ENCODE measurements at places on chromosomes 1 and 21.

DNA sequence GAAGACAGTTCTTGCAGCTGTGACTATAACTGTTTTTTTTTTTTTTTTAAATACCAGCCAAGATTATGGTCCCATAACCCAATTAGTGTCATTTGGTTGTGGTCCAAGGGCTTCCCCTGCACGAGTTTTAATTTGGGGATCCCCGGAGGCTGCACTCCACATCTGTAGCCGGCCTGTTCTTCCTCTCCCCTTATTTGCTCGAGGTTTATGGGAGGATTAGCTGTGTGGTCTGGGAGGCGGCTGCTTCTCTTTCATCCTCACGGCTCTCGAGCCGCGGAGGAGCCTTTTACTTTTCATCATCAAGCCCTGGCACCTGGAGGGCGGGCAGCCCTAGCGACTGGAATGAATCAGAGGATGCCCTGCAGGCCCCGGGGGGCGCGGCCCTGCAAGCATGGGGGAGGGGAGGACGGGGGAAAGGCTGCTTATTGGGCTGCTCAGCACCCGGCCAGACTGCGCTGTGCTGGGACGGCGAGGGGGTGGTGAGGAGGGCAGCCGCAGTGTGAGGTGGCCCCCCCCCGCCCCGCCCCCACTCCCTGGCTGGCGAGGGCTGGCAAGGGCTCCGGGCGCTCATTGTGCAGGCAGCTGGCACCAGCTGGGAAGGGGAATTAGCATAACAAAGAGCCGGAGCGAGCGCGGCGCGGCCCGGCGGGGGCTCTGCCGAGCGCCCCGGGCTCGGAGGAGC is 18.5 kb downstream of the SERTAD4 start:
- peak; percentile 89 for DNase-seq

DNA sequence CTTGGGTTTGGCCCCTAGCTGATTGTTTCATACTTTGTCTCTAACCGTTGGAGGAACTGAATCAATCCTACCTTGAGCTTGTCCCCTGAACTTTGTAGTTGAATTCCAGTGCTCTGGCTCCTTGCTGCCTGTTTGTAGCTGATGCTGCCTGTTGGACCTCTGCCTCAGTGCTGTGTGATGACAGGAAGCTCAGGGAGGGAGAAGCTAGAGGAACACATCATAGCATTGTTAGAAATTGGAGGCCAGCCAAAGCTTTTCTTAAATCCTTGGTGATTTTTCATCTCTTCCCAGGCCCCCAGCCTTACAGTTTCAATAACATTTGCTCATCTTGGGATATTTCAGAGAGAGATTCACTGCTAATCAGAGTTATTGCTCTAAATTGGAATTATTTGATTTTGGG is 34.0 kb downstream of the MACF1 start:
- DNase-seq = peak; percentile 91

DNA sequence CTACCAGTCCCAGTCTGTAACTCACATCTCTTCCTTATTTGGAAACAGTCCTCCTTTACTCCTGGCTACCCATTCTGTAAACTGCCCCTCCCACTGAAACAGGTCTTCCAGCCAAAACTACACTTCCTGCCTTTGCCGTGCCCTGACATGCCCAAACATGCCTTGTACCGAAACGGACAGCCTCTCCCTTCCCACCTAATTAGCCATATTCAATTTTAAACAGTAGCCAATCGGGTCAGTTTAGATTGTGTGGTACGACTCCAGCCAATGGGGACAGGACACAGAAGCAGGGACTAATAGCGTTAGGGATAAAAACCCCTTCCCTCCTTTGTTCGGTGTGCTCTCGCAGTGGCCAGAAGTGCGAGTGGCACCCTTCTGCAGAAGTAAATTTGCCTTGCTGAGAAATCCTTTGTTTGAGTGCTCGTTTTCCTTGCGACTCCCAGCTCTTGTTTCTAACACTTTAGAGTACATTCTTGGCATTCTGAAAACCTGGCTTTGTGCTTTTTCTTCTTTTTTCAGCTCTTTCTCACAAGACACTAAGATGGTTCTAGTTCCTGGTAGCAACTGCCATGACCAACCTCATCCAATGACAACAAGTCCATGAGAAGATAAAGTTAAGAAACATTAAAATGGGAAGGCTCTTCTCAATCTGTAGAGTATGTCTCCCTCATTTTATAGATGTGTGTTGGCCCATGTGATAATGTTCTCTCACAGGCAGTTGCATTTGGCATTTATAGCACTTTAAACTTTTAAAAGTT is 325.1 kb upstream of the GREM2 start:
- no peak for DNase-seq

DNA sequence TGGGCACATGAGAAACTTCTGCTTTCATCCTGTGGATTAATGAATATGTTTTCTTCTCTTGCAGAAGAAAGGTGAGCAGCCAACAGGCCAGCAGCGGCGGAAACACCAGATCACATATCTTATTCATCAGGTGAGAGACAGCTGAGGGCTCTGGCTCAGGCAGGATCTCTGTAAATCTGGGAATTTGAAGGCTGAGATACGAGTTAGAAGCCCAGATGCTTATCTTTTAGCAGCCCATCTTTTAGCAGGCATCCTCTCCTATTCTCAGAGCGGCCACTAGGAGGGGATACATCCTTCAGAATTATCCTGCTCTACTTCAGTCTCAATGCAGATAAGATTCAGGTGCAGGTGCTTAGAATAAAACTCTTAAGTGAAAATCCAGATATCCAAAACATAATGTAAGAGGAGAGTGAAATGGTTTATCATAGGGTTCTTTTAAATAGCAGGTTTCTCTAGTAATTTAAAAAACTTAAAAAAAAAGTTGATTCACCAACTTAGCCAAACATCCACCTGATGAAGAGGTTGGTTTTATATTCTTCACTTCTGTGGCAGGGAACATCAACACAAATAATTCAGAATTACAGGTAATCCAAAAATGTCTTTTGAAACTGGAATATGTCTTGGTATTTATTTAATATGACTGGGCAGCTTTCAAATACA is 19.3 kb downstream of the SH2D2A start:
- peak; percentile 57 for DNase-seq

- no peak for DNase-seq
Observed at GRCh38 chr1:9449110-9449627, 90.1 kb upstream of the SLC25A33 start.

DNA sequence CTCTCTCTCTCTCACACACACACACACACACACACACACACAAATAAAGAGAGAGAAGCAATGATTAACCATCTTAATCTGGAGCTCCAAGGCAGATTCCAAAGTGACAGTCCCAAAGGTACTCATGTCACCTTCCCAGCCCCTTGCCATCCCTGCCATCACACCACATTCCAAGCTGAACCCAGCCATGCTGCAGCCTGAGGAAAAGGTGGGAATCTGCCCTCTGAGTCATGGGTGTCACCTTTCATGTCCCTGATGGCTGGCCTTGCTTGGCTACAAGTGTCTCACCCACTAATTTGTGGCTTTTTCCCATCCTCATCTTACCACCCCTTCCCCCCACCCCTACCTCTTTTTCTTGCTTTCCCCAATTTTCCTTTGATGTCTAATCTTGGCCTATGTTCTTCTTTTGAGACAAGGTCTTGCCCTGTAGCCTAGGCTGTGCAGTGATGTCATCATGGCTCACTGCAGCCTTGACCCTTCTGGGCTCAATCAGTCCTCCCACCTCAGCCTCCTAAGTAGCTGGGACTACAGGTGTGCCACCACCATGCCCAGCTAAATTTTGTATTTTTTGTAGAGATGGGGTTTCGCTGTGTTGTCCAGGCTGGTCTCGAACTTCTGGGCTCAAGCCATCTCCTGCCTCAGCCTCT is 3.2 kb downstream of the ANXA9 start:
- DNase-seq = no peak

GRCh38 chr1:175580841-175581240 is 162.6 kb downstream of the TNR start:
- no peak for DNase-seq

GRCh38 chr1:167122121-167122480 is 28.2 kb downstream of the STYXL2 start:
- DNase-seq = no peak

DNA sequence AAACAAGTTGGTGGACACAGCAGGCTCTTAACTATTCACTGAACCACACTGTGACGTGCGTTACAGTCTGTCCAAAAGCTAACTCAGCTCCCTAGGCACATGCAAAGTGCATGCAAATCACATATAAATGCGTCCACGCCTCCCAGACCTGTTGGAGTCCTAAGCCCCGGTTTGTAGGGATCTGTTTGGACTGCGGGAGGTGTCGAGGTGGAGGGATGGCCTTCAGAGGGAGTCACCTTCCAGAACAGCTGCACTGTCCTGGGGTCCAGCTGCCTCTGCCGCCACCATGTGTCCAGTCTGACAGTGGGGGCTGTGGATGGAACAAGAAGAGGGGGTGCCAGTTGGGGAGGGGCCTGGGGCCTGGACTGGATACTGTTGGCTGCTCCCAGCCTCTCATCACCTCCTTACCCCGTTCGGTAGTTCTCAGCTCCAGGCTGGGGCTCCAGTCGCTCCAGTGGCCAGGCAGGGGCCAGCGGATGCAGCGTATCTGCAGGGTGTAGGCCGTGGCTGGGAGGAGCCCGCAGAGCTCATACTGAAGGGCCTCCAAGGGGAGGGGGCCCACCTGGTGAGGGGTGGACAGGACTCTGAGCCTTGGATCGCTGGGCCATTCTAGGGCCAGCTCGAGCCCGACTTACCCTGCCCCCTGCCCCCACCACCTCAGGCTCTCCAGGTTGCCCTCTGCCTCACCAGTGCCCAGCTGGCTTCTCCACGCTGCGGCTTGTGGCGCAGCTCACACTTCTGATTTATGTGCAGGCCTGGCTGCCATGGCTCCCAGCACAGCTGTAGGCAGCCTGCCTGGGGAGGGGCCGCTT is 7.9 kb upstream of the MRPS15 start:
- no peak for DNase-seq

DNA sequence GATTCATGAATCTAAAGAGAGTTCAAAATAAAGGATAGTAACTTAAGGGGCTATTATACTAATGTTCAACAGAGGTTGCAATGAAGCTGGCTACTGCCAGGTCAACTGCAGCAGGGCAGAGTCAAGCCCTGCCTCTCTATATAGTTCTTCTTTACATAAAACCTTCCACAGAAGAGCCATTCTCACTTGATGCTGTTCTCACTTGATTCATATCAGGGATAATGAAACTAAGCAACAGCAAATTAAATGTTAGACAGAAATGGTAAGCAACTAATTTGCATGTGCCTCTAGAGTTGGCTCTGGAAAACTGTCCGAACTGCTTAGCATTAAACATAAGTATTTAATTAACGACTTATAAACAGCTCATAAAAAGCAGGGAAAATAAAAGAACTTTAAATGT is 17.4 kb downstream of the CCSAP start:
- DNase-seq = no peak

- peak; percentile 18 for DNase-seq
Observed at GRCh38 chr1:32536117-32536516, 3.1 kb upstream of the ZBTB8A start.

Data from Ammon's horn (tissue), 1 donor.